CD4-positive, alpha-beta T cell (primary cell): ENCODE measurements at places on chromosomes 16 and 17.
A peak's percentile ranks its signal among the peaks of the same experiment; 100 is the strongest.

GRCh38 chr17:48025904-48026501 is 11.6 kb downstream of the COPZ2 start:
- no peak for DNase-seq

- no peak for DNase-seq
These were observed 348.3 kb downstream of the CPPED1 start for GRCh38 chr16:12455287-12455798.

- no peak for DNase-seq
These were observed 813.6 kb upstream of the EEF2KMT start for GRCh38 chr16:5911241-5911640.

- DNase-seq = no peak
These were observed 190.2 kb upstream of the GSE1 start for GRCh38 chr16:85422632-85423550.

DNA sequence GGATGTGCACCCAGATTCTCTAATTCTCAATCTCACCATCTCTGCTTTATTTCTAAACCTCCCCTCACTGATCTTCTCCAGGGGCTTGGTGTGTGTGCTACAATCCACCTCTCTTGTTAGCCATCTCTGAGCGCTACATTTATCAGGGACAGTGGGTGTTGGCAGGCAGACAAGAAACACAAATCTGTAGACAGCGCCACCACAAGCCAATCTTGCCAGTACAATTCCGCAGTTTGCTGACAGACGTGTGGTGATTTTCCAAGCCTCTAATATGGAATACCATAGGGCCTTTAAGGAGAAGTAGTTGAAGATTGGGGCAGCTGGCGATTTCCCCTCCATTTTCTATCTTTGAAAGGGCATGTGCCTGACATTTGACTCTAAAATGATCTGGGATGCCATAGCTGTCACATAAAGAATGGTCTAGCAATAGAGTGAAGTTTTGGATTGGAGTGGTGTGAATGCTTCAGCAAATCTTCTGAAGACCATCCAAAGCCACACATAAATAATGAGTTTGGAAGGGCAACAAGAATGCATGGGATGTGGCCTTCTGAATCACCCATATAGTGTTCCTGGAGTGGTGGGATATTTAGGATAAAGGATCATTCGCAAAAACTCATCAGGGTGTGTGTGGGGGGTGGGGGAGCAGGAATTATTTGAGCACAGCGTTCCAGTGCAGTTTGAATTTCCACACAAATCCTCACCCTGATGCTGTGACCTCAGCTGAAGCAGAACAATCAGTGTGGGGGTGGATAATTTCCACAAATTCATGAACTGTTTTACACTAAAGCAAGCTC is 12.0 kb upstream of the ANKFN1 start:
- DNase-seq = no peak

- no peak for DNase-seq
These were observed 42.0 kb upstream of the MMD start for GRCh38 chr17:55463600-55463999.

GRCh38 chr17:21275579-21276263 is 8.8 kb upstream of the MAP2K3 start:
- DNase-seq = peak; percentile 95

DNA sequence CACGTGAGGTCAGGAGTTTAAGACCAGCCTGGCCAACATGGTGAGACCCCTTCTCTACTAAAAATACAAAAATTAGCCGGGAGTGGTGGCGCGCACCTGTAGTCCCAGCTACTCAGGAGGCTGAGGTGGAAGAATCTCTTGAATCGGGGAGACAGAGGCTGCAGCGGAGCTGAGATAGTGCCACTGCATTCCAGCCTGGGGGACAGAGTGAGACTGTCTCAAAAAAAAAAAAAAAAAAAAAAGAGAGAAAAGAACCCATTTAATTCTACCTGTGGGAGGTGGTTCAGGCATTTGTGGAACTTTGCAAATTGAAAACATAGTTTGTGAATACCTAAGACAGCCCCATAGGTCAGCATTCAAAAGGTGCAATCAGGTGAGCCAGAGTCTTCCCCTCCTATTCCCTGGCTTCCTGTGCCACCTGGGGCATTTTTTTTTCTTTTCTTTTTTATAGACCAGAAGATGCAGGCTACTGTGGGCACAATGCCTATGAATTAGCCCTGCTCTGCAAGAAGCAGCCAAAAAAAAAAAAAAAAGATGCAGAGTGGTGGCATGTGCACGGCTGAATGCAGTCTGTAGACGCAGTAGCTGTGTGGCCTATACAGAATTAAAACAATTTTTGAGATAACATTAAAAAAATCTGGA is 9.1 kb upstream of the SOCS3 start:
- no peak for DNase-seq

- DNase-seq = no peak
These were observed 117.9 kb downstream of the CPPED1 start for GRCh38 chr16:12685806-12686205.

GRCh38 chr16:11892761-11893160 is 23.0 kb downstream of the GSPT1 start:
- DNase-seq = no peak

- DNase-seq = no peak
These were observed 5.5 kb upstream of the ACSF2 start for GRCh38 chr17:50420419-50421112.

GRCh38 chr17:57260325-57261083 is 4.2 kb downstream of the MSI2 start:
- no peak for DNase-seq

- DNase-seq = no peak
These were observed 3.8 kb upstream of the RPL26 start for GRCh38 chr17:8386841-8387240.

- no peak for DNase-seq
These were observed 85.4 kb downstream of the GAS7 start for GRCh38 chr17:10112962-10113361.

DNA sequence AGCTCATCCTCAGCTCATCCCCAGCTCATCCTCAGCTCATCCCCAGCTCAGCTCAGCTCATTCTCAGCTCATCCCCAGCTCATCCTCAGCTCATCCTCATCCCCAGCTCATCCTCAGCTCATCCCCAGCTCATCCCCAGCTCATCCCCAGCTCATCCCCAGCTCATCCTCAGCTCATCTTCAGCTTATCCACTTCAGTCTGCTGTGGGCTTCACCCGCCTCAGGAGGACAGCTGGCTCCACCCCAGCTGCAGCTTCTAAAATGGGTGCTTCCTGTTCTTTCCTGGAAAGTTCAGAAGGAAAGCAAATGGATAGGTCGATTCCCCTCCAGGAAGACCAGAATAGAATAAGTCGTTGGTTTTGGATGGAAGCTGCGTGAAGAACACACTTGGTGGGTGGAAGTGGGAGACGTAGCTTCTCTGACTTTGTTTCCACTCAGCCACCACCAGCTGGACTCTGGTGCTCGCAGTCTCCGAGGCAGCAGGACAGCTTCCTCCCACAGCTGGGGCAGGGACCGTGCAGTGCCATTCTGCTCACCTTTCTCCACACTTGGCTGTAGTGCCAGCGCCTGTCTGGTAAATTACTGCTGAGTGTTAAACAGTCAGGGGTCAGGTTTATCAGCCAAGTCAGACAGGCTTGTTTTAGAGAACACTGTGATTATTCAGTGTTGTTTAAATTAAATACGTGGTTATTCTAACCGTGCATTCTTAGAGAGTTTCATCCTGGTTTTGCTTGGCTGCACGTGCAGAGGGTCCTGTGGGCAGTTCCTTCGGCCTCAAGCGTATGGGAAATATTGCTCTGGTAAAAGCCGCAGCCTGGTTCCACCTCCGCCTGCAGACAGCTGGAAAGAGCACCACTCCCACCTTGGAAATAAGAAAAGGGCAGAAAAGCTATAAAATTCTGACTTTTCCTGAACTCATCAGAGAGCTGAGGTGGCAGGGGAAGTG is 61.0 kb upstream of the CHMP6 start:
- DNase-seq = no peak

DNA sequence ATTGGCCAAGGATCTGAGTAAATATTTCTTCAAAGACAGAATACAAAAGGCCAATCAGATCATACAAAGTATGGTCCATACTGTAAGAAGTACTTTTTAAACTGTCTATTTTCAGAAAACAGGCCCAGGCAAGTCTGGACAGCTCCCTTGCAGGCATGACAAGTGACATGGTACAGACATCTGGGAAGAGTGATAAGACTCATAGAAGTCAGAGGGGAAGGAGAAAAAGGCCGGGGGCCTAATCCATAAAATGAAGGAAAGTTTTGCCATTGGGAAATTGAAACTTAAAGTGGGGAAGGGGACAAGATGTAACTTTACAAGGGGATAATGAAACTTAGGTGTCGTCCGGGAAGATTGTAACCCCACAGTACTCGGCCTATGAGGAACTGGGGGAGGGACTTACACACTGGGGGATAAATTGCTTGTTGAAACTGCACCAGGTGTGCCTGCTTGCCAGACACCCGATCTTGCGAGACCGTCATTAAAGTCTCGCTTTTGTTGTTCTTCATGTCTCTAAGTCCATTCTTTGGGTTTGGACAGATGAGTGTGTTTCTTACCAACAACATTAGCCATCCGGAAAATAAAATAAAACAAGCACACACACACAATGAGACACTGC is 684.0 kb downstream of the CDH11 start:
- DNase-seq = no peak

- no peak for DNase-seq
These were observed 1.6 kb downstream of the NEURL4 start for GRCh38 chr17:7327501-7327900.

GRCh38 chr17:80465327-80465974 is 11.0 kb downstream of the NPTX1 start:
- DNase-seq = no peak

GRCh38 chr17:5248821-5249479 is 14.3 kb upstream of the SCIMP start:
- no peak for DNase-seq

DNA sequence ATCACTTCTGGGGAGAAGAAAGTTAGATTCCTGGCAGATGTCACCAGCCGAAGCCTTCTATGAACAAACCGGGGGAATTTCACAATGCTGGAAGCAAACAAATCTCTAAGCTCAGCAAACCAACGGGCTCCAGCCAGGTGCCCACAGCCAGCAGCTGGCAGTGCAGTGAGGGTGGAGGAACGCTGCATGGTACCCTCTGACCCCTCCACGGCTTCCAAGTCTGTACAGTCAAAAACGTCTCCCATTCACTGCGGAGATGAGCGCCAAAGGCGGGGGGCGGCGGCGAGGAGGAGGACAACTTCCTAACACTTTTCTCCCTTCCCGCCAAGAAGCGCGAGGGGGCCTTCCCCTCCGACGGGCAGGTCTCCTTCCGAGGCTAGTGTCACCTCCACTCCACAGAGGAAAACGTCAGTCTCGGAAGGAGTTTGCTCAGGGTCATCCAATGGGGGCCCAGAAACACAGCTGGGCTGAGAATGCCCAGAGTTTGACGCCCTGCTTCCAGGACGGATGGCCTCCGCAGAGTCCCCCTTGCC is 924 bp downstream of the ZNF598 start:
- no peak for DNase-seq

GRCh38 chr16:76835779-76836300 is 355.1 kb upstream of the MON1B start:
- DNase-seq = no peak

DNA sequence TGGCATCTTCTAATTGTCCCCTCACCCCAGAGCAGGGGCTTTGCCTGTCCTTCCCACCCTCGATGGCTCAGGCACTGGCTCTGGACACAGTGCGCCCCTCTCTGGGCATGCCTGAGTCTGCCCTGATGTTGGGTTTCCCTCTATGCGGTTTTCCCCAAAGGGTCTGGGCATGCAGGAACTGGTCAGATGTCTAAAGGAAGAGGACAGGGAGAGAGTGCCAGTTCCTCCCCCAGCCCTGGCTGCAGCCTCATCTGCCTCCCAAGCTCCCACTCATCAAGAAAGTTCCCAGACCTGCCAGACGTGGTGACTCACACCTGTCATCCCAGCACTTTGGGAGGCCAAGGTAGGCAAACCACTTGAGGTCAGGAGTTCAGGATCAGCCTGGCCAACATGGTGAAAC is 41.3 kb upstream of the PABPN1L start:
- no peak for DNase-seq

- DNase-seq = no peak
These were observed 12.3 kb downstream of the LRRC3C start for GRCh38 chr17:39939588-39940419.

DNA sequence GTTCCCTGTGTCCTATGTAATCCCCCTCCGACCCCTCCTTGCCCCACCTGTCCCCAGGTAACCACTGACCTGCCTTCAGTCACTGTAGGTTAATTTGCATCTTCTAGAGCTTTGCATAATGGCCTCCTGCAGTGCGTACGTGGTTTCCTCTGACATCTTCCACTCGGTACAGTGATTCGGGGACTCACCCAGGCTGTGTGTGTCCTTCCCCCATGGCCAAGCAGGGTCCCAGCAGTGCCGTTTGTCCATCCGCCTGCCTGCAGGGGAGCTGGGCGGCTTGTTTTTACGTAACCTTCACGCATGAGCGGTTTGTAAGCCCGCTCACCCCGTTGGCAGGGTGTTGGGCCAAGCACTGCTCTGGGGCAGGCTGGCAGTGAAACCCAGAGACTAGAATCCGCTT is 7.9 kb downstream of the MAPK8IP3 start:
- DNase-seq = no peak

- DNase-seq = no peak
These were observed 14.1 kb upstream of the WSCD1 start for GRCh38 chr17:6056104-6056503.

DNA sequence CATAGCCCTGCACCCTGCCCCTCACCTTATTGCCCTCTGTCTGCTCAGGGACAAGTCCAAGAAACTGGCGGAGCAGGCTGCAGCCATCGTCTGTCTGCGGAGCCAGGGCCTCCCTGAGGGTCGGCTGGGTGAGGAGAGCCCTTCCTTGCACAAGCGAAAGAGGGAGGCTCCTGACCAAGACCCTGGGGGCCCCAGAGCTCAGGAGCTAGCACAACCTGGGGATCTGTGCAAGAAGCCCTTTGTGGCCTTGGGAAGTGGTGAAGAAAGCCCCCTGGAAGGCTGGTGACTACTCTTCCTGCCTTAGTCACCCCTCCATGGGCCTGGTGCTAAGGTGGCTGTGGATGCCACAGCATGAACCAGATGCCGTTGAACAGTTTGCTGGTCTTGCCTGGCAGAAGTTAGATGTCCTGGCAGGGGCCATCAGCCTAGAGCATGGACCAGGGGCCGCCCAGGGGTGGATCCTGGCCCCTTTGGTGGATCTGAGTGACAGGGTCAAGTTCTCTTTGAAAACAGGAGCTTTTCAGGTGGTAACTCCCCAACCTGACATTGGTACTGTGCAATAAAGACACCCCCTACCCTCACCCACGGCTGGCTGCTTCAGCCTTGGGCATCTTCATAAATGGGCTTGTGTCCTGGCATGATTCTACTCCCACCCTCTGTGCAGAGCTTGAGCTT is 6.3 kb upstream of the NFATC3 start:
- no peak for DNase-seq

DNA sequence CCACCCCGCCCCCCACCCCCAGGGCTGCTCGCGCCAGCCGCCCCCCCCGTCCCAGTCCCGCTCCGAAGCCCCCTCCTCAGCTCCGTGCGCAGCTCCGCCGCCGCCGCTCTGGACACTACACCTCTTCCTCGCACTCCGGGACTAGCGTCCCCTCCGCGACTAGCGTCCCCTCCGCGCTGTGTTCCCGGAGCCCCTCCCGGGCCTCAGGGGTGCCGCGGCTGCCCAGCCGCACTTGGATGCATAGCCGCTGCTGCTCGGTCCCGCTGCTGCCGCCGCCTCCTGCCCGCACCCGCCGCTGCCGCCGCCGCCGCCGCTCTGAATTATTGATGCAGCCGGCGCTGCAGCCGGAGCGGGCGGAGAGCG is at the start of gene CBLN1:
TSS of gene CBLN1 (minus strand) at position 359 of the 363 bp plus-strand sequence. CDS start 373 bp downstream, outside the sequence.
- DNase-seq = no peak
